RKO (cell line): ENCODE measurements at places on chromosomes 12 and 14.
A peak's percentile ranks its signal among the peaks of the same experiment; 100 is the strongest.

GRCh38 chr12:117441751-117442150 is 80.3 kb upstream of the NOS1 start:
- peak; percentile 30 for DNase-seq

DNA sequence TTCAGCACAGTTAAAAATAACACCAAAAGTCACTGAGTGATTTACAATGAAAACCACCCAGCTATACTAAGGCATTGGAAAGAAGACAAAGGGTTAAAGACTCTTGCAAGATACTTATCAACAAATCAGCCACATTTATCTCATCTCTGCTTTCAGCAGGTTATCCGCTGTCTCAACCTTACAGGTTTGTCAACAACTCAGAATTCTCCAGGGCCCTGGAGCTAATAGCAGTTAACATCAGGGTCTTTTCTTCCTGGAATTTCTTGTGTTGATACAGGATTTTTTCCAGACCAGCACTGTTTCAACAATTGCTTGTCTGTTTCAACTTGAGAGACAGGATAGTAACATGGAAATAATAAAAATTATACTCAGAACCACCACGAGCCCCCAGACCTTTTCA is 3.5 kb downstream of the PKP2 start:
- DNase-seq = no peak

DNA sequence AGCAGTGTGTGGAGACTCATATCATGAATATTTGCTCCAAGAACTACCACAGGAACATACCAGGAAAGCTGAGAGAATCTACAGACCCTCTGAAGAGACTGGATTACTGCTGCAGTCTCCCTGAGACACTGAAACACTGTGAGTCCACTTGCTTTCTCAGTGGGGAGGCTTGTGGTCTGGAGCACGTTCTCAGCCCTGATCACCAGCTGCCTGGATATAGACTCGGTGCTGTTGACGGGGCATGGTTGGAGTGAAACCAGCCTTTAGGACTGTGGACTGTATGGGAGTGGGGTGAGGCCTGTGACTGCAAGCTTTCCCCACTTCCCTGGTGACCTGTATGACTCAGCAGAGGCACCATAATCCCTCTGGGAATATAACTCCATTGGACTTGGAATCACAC is 525.8 kb upstream of the FBXO33 start:
- no peak for DNase-seq

GRCh38 chr12:45315462-45315861 is 99.6 kb downstream of the ANO6 start:
- peak; percentile 46 for DNase-seq
